ENCODE measurements at places on chromosomes 1 and 21. TPM values are rescaled to one million over a fixed set of nuclear protein-coding genes. Genes with fewer than 3 reads are reported as not detected.
A peak's percentile ranks its signal among the peaks of the same experiment; 100 is the strongest.

DNA sequence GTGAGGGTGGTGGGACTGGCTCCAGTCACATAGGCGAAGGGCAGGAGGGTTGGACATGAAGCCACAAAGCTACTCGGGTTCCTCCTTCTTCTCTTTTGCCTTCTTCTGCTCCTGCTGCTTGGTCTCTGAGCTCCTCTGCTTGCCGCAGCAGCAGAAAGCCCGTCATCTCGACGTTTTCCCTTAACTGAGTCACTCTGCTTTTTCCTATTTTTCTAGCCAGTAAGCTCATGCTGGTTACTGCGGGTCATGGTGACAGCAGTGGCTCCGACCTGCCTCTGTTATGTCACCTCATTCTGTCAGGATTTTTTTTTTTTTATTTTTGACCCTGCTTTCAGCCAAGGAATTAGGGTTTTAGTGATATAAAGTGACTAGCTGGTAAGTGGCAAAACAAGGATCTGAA lies 2.6 kb upstream of the FMOD start:
- no peak for DNase-seq

DNA sequence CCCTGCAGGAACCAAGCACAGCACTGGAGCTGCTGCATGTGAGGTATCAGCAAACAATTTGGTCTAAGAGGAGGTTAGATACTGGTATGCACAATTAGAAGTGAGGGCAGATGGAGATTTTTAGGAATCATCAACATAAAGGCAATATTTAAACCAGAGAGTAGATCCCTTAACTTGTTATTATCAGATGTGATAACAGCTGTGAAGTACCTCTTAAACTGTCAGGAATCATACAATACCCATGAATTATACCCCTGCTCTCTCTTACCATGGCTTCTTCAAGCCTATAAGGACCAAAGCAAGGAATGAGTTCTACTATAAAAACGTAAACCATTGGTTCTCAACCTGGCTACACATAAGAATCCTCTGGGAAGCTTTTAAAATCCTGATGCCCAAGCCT lies 3.9 kb downstream of the BCAR3 start:
- DNase-seq = no peak

DNA sequence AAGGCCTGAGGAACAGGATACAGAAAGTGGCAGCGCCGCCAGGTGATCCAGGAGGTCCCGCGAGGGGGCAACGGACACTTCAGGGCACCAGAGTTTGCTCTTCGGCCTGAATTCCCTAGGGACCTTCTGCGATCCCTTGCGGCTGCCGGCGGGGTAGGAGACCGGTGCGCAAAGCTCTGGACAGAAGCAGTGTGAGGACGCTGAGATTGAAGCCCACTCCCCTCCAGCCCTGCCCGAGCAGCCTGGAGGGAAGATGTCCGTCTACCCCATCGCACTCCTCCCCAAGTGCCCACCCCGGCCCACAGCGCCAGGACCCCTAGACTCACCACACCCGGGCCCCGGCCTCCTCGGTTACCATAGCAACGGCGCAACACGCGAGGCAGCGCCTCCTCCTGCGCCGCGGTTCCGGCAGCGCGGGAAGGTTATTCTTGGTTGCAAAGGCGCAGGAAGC lies at the start of gene ANKRD45:
Gene ANKRD45 (minus strand): TSS at position 361 of the 451 bp plus-strand sequence. CDS start 10,433 bp downstream, outside the sequence.
- no peak for DNase-seq

GRCh38 chr1:1883092-1883873 lies 7.6 kb downstream of the GNB1 start:
- DNase-seq = no peak

DNA sequence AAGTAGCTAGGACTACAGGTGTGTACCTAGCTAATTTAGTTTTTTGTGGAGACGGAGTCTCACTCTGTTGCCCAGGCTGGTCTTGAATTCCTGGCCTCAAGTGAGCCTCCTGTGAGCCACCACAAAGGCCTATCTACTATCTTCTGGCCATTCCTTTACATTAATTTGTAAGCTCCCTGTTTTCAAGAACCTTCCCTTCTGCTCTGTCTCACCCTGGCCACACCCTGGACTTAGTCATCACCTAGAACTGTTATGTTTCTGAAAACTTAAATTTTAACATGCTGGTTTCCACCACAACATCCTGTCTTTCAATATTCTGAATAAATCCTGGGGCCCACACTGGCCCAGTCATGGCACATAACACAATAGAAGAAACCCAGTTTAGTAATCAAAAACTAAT lies 4.9 kb upstream of the B4GALT3 start:
- no peak for DNase-seq

- no peak for DNase-seq
Observed at GRCh38 chr21:28592205-28592865, 400.3 kb downstream of the LTN1 start.

DNA sequence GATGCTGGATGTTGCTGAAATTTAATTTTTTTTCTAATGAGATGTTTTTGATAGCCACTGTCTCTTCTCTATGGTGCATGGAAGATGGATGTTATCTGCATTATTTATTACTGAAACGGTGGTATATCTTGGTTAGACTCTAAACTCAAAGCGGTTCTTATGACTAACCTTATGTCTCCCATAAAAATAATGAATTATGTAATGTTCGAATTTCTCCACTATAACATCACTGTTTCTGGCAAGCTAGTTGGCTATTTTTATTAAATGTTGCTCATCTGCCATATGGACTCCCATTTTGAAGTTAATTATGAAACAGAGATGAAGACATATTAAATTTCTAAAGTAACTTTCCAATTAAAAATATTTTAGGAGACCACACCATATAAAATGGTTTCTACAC lies 808.6 kb upstream of the ADGRL4 start:
- no peak for DNase-seq

DNA sequence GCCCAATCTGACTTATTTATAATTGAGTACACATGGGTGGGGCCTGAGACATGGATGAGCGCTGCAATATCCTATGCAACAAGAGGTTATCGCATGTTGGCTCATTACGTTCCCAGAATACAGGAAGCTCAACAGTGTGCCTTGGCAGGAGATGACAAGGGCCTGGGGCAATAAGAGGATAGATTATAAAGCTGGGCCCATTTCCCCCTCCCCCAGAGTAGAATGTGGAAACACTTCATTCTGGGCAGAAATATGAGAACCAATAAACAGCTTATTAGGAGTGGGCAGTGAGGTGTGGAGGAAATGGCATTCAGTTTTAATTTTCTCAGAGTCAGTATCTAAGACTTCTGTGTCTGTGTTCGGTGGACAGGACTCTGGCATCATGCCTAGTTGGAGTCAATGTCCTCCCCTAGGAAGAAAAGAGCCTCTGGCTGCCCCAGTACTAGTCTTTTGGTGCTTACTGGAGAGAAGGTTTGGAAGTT lies 92.8 kb downstream of the PIK3R3 start:
- DNase-seq = peak; percentile 39

- DNase-seq = no peak
Observed at GRCh38 chr1:5707566-5708345, 284.5 kb downstream of the NPHP4 start.

DNA sequence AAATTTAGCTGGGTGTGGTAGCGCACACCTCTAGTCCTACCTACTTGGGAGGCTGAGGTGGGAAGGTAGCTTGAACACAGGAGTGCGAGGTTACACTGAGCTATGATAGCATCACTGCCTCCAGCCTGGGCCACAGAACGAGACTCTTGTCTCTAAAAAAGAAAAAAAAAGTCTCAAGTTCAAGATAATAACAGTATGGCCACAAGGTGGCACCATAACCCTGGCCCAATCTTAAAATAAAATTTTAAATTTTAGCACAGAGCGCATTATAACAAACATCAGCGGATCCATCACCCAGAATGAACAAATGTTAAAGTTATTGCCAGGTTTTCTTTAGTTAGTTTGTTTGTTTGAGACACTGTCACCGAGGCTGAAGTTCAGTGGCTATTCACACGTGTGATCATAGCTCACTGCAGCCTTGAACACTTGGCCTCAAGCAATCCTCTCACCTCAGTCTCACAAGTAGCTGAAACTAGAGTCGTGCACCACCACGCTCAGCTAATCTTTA lies 2.9 kb upstream of the HTR6 start:
- DNase-seq = no peak

DNA sequence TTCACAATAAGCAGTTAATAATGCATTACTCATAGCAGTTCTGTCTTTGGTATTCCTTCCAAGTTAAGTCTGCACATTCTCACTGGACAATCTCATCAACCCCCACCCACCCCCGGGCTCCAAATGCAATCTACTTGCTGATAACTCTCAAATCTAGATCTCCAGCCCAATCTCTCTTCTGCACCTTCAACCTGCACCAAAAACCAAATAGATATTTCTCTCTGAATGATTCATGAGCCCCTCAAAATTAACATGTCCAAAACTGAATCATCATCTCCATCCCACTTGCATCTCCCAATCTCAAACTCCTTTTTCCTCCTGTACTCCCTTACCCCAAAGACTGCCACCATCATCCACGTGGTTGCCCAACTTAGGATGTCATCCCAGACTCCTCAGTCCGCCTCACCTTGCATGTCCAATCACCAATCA lies 2.7 kb downstream of the DOCK7 start:
- DNase-seq = no peak

The AADACL4 gene
- total RNA-seq = not detected

The MAGI3 gene
- 94.3 TPM for total RNA-seq

The CDK18 gene
- total RNA-seq = 112 TPM

The KISS1 gene
- total RNA-seq = not detected

The SLFNL1 gene
- total RNA-seq = 1.3 TPM

The MYOM3 gene
- total RNA-seq = 7.5 TPM

The TFF3 gene
- total RNA-seq = 164 TPM

The CADM3 gene
- total RNA-seq = 6.5 TPM

The TATDN3 gene
- total RNA-seq = 17.0 TPM
